ENCODE measurements at places on chromosomes 13 and 19. TPM values are rescaled to one million over a fixed set of nuclear protein-coding genes. Genes with fewer than 3 reads are reported as not detected.
A peak's percentile ranks its signal among the peaks of the same experiment; 100 is the strongest.

DNA sequence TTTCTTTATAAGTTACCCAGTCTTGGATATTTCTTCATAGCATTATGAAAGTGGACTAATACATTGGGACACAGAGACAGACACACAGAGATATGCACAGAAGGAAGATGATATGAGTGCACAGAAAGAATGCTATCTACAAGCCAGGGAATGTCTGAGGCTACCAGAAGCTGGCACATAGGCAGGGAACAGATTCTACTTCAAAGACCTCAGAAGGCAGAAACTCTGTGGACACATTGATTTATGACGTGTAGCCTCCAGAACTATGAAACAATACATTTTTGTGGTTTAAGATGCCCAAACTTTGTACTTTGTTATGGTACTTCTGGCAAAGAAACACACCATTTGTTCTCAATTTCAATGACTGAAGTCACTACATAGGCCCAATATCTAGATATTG lies 556.7 kb downstream of the PCDH9 start:
- ATAC-seq: no peak

The KIR3DL1 gene
- 0.18 TPM for total RNA-seq

The ZNF154 gene
- 1.3 TPM for total RNA-seq

GRCh38 chr19:19592690-19593089 lies 25.8 kb downstream of the PBX4 start:
- ATAC-seq: no peak

The SLC25A41 gene
- 1.7 TPM for total RNA-seq

- peak; percentile 52 for ATAC-seq
These were observed 222.1 kb downstream of the DNAJC15 start for GRCh38 chr13:43245374-43245964.

- ATAC-seq: no peak
These were observed 28.3 kb downstream of the SMAD9 start for GRCh38 chr13:36891752-36892151.

DNA sequence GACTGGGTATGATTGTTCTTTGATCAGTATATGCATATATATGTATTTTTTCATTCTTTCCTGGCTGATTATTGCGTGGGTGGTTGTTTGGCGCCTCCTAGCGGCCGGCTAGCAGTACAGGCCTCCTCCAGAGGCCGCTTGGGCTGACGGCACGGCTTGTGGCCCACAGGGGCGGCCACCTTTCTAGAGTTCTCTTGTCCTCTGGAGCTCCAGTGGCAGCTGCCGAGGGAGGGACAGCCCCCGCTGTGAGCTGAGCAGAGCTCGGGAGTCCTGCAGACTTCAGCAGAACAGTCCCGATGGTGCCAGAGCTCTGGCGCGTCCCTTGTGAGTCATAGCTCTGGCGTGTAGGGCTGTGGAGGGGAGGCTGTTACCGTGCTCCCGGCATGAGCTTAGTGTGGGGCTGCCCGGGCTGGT lies 22.5 kb upstream of the ZNF429 start:
- ATAC-seq: no peak

GRCh38 chr19:19111136-19111835 lies 27.0 kb downstream of the TMEM161A start:
- ATAC-seq: no peak

DNA sequence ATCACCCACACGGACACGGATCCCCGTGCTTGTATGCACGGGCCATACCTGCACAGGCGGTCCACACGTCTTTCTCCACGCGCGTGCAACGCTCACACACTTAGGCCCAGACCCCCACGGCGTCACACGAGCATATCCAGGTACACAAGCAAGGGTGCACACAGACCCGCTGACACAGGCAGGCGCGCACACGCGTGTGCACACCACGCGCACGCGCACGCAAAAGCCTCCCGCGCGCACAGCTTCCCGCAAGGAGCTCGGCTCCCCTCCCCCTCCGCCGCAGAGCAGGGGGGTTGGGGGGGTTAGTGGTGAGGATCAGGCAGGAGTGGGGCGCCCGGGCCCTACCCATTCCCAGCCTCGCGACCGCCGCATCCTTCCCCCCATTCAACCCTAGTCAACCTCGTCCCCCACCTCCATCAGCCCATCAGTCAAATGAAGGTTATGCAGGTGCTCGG lies 407 bp downstream of the RAB3A start:
- peak; percentile 2 for ATAC-seq

- ATAC-seq: no peak
These were observed 149.4 kb downstream of the STK24 start for GRCh38 chr13:98427331-98427995.

GRCh38 chr19:6253954-6254733 lies 25.6 kb downstream of the MLLT1 start:
- ATAC-seq: peak; percentile 89

DNA sequence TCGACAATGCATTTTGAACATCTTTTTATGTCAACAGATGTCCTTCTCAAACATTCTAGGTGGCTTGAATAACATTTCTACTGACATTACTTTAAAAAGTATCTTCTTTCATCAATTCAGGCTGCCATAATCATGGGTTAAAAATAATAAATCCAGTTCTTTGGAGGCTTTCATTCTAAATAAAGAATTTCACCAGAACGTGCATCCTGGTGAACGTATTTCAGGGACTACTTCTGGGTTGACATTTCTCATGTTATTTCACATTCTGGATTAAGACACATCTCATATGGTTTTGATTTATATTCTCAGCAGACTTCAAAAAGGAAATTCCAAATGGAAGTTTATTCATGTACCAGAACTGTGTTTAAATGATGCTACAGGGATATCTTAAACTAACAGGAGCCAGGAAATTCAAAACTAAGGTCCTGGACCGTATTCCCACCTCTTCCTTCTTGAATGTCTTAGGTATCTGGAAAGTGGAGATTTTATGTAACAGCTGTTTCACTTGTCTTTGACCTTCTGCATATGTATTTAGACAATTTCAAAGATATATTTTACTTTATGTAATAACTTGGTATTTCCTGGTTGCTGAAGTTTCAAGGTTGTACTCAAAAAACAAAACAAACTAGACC lies 107.2 kb downstream of the STARD13 start:
- ATAC-seq: no peak

DNA sequence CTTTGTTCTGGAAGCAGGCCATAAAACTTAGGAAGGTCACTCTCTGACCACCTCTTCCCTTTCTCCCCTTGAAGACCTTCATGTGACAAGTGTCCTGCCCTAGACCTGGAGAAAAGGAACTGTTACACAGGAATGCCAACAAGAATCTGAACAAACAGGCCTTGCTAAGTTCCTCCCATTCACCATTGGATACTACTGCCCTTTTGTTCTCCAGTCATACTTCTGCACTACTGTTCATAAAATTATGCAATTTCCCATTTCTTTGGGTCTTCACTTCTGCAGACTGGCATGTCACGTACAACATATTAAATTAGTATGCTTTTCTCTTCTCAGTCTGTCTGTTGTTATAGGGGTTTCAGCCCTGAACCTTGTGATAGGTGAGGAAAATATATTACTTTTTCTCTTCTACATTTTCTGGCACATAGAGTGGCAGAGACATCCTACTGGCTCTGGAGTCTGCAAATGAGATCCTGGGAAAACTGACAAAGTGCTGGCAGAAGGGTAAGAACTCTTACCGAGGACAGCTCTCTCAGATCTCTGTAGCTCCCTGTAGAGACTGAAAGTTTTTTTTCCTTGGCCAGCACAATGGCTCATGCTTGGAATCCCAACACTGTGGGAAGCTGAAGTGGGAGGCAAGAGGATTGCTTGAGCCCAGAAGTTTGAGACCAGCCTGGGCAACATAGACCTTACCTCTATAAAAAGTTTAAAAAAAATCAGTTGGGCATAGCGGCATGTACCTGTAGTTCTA lies 87.6 kb upstream of the SPRY2 start:
- ATAC-seq: no peak

GRCh38 chr13:80605716-80606115 lies 264.8 kb upstream of the SPRY2 start:
- ATAC-seq: no peak

DNA sequence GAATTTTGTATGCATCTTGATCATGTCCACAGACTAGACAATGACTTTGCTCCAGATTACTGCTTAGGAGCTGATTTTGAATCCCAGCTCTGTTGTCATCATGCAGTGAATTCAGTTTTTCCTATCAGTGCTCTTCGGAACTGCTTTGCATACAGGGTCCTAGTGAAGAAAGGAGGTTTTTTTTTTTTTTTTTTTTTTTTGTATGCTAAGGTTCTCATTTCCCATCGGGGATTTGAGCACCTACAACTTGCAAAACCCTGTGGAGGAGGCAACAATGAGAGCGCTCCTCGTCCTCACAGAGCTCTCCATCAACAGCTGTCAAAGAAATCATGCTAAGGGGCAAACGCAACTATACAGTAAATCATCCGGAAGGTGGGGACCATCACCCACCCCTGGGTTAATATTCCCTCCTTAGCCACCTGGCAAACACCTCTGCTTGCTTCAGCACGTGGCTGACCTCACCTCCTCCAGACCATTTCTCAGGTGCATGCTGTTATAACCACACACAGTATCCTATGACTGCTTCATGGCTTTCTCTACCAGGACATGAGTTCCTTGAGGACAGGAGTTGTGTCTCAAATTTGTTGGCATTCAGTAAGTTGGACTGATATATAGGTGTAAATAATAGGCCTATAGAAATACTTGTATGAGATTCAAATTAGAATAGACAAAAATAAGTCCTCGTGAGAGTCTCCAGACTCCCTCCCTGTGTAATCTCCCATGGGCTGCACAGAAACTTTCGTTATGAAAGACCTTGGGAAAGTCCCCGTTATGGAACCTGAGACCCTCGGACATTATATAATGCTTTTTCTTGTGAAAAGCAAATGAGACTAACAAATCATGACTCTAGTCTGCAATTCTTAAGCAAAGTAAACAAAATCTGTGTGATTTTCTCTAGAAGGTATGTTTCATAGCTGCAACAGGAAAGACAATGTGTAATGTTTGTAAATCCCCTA lies 113.8 kb downstream of the KATNAL1 start:
- no peak for ATAC-seq

DNA sequence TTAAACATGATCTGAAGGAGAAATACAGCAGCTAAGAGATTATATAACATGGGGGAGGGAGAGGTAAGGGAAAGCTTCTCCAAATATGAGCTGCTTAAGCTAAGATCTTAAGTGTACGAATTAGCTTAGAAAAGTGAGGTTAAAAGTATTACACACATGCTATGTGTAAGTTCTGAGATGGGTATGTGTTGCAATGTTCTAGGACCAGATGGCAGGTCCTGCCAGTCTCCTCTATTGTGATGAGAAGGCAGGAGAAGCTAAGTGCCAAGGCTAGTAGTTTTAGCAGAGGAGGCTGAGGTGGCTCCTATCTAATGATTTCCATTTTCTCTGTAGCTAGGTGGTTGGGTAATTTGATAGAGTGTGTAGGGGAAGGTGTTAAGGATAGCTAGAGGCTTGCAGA lies 57.6 kb downstream of the MICU2 start:
- ATAC-seq: no peak

DNA sequence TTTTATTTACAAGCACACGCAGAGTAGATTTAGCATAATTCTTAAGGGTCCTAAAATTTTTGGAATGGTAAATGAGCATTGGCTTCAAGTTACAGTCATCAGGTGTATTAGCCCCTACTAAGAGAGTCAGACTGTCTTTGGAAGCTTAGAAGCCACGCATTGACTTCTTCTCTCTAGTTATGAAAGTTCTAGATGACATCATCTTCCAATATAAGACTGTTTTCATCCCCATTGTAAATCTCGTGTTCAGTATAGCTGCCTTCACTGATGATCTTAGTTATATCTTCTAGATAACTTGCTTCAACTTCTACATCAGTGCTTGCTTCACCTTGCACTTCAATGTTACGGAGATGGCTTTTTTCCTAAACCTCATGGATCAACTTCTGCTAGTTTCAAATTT lies 148.8 kb upstream of the SLITRK1 start:
- ATAC-seq: no peak

The ZNF223 gene
- total RNA-seq: 8.3 TPM

GRCh38 chr19:18484992-18485391 lies 36.9 kb downstream of the ELL start:
- ATAC-seq: no peak

DNA sequence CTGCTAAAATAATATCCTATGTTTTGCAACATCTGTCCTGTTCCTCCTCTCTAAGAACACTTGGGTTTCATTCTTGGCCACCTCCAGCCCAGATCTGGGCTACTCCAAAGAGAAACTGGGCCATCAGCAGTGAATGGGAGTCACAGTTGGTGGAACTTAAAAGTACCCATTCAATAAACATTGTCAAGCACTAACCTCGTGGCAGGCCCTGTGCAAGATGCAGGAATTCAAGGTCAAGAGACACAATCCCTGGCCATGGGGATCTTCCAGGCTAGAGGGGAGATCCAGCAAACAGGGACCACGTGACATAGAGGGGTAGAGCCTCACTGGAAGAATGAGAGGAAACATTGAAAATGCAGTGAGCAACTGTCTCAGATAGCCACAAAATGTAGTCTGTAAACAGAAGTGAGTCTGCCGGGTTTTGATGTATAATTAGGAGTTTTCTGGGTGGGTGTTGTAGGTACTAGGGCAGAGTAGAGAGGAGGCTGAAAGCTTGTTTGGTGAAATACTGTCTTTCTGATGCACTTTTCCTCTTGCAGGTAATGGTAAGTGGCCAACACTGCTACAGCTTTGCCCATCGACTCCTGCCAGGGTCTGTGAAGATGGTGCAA lies 14.8 kb upstream of the EID2 start:
- no peak for ATAC-seq

- no peak for ATAC-seq
These were observed 2.8 kb downstream of the IGFLR1 start for GRCh38 chr19:35739275-35740107.

DNA sequence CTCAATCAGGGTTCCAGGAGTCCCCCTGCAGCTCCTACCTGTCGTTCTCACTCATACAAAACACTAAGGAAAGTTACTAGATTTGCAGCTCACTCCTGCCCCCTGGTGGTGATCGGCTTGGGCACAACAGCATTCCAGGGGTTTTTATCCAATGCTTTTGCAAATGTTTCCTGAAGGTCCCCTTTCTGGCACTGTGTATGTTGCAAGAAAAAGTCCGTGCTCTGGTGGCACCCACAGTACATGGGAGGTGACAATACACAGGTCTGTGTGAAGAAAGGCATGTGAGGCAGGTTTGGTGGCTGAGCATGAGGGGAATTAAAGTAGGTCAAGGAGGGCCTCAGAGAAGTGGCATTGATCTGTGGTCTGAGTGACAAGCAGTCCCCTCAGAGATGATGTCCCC lies 8.6 kb upstream of the TYK2 start:
- ATAC-seq: peak; percentile 68

The TBXA2R gene
- total RNA-seq: 0.39 TPM

The ZNF470 gene
- total RNA-seq: 9.0 TPM

The SELENOW gene
- 253 TPM for total RNA-seq

The TSHZ3 gene
- total RNA-seq: 4.4 TPM

- no peak for ATAC-seq
These were observed 1.1 kb downstream of the TPT1 start for GRCh38 chr13:45339867-45340266.

GRCh38 chr19:33039108-33039599 lies 25.5 kb downstream of the RHPN2 start:
- no peak for ATAC-seq

The BRCA2 gene
- total RNA-seq: 1.1 TPM

DNA sequence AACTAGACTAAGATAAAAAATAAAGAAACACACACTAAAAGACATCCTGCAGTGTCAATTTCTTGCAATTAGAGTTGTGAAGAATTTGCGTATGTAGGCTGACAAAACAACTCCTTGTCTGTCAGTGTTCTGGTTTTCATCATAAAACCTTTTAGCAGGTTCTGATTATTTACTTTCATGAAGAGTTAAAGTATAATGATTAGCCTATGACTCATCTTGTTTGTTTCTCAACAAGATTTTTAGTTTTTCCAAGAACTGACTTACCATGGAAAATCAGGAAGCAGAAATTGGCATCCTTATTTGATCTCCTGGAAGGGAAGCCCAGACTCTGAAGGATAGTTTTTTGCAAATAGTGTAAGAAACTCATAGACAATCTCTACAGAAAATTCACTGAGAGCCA lies 848.7 kb upstream of the PCDH9 start:
- no peak for ATAC-seq

The ZNF8 gene
- 10.8 TPM for total RNA-seq

The ANKLE1 gene
- 2.2 TPM for total RNA-seq

The REEP6 gene
- total RNA-seq: 3.6 TPM

All from motor neuron (in vitro differentiated cells).